ENCODE measurements at places on chromosomes 5 and 9.

- no peak for DNase-seq
Measured at GRCh38 chr9:14438232-14439021, 124.5 kb upstream of the NFIB start.

DNA sequence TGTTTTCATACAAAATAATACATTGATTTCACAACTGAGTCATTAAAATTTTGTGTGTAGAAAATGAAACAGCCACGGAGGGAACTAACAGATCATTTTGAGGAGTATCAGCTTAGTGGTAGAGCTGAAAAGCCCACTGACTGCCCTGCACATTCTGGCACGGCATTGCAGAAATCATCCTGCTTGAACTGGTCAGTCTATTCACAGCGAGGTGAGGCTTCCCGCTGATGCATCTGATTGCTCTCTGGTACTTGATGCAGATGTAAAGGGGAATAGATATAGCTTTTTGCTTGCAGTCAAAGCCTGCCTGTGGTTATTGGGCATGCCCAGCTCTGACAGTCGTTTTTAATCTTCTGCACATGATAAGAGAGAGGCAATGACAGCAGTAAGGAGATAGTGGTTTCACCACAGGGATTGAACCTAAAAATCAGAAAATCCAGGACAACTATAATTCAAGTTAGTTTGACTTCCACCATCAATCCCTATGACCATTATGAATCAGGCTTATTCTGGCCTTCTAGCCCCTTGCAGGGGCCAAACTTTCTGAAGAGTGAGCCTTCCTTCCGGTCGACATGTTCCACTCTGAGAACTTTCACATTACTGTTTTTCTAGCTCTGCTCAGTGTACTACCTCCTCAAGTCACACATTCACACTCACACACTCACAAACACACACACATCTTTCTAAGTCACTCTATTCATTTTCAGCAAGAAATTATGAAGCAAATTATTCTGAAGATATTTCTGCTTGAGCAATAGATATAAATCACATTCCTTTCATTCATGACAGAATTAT is 782.8 kb upstream of the NUDT12 start:
- no peak for DNase-seq

- DNase-seq = no peak
Measured at GRCh38 chr9:135895202-135895848, 12.0 kb downstream of the CAMSAP1 start.

- DNase-seq = no peak
Measured at GRCh38 chr5:40683305-40683704, 3.6 kb downstream of the PTGER4 start.

- DNase-seq = peak; percentile 63
Measured at GRCh38 chr5:177402271-177403043, 2.0 kb upstream of the PFN3 start.

DNA sequence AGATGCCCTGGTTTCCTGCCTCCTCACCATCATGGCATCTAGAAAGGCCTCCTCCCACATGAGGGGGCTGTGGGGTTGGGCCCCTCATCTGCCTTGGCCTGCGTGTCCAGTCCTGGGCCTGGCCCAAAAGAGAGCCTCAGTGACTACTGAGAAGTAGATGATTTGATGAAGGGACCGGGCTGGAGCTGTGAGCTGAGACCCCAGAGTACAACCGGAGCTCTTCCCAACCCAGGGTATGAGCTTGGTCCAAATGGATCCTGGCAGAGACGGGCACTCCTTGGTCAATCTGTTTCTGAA is 62.9 kb downstream of the FGF18 start:
- DNase-seq = no peak

GRCh38 chr9:137866226-137867141 is 11.1 kb upstream of the CACNA1B start:
- no peak for DNase-seq

DNA sequence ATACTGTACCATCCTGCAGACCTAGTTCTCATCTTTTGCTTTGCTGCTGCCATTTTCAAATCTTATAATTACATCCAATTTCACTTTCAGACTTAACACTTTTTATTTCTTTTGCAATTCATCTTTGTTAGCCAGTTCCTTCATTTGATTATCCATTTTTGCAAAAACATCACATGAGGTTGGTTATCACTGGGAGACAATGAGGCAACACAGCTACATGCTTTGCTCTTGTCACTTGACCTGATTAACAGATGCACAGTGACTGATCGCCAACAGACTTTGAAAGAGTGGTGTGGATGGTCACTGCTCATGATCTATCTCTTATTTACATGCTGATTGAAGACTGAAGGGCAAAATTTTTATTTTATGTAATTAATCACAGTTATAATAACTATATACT is 17.0 kb upstream of the RNF20 start:
- DNase-seq = no peak

GRCh38 chr5:35436400-35437057 is 181.1 kb upstream of the SPEF2 start:
- DNase-seq = no peak

- no peak for DNase-seq
Measured at GRCh38 chr9:113538701-113539430, 75.3 kb downstream of the RGS3 start.

DNA sequence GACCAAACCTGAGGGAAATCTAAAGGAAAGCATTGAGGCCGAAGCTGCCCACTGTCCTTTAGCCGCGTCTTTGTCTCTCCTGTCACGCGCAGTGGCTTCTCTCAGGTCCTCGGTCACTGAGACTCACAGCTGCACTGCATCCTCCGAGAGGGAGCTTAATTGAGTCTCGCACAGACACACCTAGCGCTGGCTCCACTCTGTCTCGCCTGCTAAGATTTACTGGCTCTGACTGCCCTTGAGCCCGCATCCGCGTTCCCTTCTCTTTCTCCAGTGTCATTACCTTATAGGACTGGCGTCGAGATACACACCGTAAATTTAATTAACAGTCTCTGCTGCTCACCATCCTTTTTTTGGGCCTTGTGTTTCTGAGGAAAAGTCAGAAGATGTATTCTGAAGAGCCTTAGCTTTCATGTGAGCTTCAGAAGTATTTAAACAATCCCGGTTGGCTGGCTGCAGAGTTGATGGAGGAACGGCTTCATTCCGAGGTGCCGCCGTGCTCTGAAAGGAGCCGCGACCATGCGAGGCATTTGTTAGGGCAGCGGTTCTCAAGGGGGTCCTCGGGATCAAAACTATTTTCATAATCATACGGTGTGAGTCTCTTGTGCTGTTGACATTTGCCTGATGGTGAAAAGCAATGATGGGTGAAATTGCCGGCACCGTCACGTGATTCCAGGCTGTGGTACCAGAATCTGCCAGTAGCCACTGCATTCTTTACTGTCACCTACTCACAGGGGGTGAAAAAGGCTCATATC is 58.3 kb downstream of the GPR107 start:
- DNase-seq = no peak

GRCh38 chr5:88729084-88729828 is 153.7 kb downstream of the MEF2C start:
- peak; percentile 35 for DNase-seq

DNA sequence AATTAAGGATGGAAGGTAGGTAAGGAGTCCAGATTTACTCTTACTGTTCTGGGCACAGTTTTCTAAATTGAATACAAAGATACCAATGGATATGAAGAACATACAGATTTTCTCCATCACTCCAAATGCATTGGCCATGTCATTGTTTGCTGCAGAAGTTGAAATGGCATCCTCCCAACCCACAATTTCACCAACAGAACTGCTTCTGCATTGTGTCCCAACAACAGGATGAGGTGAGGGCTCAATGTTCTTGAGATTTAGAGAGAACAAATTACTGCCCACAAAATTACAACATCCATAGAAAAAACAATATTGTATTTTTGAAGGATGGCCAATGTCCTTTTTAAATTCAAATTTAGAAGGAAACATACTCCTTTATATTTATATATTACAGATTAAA is 88.9 kb downstream of the NUDT12 start:
- DNase-seq = no peak

DNA sequence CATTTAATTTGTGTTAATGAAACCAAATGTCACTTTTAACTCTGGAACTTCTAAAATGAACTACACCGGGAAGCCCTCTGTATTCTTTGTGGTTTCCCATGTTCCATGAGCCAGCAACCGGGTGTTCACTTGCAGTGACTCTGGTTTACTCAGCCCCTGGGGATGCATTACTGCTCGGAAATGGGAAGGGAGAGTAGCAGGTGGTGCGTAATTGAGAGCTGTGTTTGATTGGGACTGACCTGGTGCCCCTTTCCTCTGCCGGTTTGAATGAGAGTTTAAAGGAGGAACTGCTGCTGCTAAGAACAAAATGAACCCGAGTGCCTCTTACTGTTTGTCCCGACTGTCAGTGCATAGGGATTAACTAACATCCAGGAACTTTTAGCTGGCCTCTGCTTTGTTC is 100.1 kb upstream of the DHFR start:
- DNase-seq = no peak

DNA sequence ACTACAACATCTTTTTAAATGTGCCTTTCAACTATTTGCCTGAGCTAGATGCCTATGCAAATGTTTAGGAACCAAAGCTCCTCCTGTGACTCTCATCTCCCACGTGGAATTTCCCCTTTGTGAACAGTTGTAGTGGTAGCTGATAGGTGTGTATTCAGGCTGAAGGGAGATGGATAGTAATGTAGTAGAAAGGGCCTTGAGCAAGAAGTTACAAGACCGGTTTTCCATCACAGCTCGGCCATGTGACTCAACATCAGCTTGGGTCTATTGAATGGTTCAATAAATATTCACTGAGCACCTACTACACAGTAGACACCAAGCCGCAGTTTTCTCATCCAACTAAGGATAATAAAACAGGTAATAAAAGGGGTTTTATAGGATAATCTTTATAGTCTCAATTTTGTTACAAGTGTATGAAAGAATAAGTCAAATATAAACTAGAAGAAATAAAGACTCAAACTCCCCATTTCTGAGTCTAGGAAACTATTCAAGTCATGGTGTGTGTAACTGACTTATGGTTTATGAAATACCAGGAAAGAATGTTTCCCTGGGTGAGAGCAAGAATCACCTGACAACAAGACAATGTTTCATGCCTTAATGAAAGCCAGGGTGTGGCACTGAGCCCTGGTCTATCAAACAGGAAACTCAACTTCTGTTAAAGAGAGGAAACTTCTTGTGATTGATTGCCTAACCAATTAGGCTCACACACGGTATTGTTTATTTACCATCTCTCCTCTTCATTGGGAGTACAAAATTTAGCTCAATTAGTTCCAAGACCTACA is 187.1 kb upstream of the SPEF2 start:
- DNase-seq = no peak

DNA sequence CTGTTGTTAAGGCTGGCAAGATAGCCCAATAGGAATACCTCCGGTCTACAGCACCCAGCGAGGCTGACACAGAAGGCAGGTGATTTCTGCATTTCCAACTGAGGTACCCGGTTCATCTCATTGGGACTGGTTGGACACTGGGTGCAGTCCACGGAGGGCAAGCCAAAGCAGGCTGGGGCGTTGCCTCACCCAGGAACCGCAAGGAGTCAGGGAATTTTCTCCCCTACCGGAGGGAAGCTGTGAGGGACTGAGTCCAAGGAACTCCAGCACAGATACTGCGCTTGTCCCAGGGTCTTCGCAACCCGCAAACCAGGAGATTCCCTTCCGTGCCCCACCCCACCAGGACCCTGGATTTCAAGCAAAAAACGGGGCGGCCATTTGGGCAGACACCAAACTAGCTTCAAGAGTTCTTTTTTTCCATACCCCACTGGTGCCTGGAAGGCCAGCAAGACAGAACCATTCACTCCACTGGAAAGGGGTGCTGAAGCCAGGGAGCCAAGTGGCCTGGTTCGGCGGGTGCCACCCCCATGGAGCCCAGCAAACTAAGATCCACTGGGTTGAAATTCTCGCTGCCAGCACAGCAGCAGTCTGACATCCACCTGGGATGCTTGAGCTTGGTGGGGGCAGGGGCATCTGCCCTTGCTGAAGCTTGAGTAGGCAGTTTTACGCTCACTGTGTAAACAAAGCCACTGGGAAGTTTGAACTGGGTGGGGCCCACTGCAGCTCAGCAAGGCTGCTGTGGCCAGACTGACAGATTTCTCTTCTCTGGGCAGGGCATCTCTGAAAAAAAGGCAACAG is 647.2 kb downstream of the BNC2 start:
- DNase-seq = no peak

DNA sequence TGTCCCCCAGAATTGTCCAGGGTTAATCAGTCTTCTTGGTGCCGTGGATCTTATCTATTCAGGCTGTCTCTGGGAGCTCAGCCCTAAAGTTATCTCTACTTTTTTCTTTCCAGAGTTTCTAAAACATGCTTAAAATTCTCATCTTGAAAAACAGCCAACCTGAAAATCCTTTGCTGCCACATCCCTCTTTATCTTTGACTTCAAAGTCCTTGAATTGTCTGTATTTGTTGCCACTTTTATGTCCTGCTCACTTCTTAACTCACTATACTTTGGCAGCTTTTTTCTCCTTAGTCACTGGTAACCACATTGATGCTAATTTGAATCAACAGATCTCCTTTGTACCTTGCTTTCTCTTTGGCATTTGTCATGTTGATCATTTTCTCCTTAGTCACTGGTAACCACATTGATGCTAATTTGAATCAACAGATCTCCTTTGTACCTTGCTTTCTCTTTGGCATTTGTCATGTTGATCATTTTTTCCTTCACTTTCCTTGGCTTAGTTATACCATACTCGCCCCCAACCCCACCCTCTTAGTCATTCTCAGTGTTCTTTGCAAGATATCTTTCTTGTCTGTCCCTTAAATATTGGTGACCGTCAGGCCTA is 8.5 kb downstream of the DMXL1 start:
- DNase-seq = no peak

DNA sequence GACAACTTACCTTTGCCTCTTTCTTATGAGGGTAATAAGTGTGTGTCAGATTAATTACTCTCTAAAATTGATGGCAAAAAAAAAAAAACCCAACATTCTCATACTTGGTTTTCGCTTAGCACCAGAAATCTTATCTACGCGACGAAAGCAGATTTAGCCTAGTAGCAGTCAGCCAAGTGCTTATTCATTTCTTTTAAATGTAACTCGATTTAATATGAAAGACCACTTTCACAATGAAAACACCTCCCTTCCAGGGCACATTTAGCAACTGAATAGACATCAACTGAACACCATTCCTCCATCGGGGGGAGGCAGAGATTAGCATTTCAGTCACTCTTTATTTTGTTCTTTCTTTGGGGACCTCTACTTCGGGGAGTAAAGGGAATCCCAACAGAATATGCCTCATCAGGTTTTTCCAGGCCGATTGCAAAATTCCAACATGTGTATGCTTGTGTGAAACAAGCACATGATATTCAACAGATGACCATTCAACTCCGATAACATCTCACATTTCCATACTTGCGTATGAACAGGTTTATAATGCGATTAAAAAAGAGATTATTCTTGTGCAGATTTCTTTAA is 124.1 kb upstream of the RETREG1 start:
- DNase-seq = no peak

DNA sequence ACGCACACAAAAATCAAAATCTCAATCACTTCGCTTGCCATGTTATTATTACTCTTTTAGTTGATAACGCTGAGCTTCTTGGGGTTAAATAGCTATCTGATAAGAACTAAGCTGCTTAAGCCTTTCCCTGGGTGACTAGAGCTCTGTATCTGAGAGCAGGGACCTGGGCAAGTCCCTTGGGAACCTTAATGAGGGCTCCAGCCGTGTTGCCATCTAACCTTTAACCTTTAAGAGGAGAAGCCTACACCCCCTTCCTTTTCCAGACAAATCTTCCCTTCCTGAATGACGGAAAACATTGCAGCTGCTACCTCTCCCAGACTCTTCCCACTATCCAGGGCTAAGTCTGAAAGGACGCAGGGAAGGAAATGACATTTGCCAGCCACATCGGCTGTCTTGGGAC is 216.5 kb upstream of the RAI14 start:
- no peak for DNase-seq

All from T follicular helper cell (primary cell).